ENCODE measurements at places on chromosomes 13 and 19.

GRCh38 chr19:51333836-51334460, 8.0 kb downstream of the VSIG10L start:
- peak; percentile 96 for DNase-seq

- DNase-seq: no peak
Observed at GRCh38 chr13:40114305-40114896, 458.9 kb downstream of the COG6 start.

DNA sequence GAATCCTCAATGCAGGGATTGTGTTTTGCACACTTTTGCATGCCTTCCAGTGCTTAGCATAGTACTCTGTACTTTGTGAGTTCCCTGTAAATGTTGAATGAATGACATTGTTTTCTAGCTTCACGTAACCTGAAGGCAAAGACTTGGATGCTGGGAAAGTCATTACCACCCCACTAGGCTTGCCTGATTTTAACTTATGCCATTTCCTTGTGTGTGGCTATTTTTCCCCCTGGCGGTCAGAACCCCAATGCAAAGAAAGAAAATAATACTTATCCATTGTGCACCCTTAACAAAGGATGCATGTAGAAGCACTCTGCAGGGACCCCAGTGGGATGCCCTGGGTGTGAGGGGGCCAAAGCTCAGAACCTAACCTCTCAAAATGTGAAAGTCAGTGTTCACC, 1.2 kb upstream of the ENOX1 start:
- no peak for DNase-seq

GRCh38 chr19:32902448-32902847, 32.9 kb upstream of the SLC7A9 start:
- no peak for DNase-seq

- DNase-seq: no peak
Observed at GRCh38 chr13:71659404-71659803, 207.6 kb downstream of the DACH1 start.

GRCh38 chr13:113581871-113582270, 2.7 kb upstream of the TFDP1 start:
- no peak for DNase-seq

DNA sequence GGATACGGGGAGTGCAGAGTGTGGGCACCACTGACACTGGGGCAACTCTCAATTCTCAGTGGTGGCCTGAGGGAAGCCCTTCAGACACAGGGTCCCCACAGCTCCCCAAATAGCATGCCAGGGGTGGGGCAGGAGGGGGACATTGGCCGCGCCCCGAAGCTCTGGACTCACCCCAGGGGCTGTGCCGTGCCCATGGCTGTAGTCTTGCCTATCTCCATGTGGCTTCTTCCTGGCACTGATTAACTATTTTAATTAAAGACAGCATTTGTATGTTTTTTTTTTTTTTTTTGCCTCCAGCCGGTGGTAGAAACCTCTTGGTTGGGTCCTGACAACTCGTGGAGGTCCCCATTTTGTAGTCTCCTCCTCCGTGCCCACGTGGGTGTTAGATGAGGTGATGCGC, 23.3 kb downstream of the GATAD2A start:
- no peak for DNase-seq

DNA sequence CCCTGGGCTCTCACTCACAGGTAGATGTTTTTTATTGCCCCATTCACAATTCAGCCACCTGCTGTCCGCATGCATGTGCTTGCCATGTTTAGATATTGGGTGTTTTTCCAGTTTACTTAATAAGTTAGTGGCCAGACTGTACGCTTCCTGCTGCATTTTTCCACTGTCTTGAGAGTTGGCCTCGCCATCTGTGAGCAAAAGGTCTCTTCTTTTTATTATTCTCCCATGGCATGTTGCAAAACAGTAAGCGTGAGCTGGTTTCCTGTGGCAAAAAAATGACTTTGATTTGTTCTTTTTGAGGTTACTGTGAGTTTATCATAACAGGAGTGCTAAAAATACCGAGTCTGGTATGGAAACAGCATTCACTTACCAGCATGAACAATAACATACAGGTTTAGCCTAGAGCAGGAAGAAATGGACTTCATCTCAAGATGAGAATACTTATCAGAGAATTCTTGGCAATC, 46.0 kb downstream of the SAE1 start:
- no peak for DNase-seq

DNA sequence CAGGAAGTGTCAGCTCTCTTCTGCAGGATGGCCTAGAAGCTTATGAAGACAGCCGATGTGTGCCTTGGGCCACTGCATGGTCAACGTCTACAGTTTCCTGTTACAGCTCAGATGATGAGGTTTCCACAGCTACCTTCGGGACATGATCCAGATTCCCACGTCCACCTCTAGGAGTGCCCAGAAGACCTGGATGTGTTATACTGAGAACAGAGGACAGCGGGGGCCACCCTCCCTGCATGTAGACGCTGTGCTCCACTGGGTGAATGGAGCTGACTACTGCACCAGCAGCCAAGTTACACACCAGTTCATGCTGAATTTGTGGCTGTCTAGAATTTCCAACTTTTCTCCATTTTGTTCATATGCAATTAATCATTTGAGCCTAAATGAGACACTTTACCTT, 78.5 kb upstream of the MTIF3 start:
- no peak for DNase-seq

GRCh38 chr19:48826606-48827020, 9.7 kb downstream of the HSD17B14 start:
- DNase-seq: no peak

- peak; percentile 33 for DNase-seq
Observed at GRCh38 chr13:98626298-98626935, 49.5 kb upstream of the STK24 start.

- DNase-seq: no peak
Observed at GRCh38 chr13:79939689-79940088, 401.2 kb downstream of the SPRY2 start.

- DNase-seq: no peak
Observed at GRCh38 chr19:958967-959855, 24.9 kb upstream of the WDR18 start.

DNA sequence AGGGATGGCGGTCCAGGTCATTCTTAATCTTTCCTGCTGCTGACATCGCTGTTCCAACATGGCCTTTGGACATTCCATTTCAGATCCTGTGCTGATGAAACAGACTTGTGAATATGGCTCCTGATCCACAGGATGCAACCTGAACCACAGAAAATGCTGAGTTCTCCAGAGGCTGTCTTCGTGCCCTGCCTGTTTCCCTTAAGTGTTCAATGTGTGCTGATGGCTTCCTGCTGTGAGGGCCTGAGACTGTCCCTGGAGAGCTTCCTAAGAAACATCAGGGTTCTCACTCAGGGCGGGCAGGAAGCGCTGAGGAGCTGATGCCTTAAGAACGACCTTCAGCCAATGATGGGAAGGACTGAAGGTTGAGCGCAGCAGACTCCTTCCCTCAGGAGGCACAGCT, 909.4 kb downstream of the UQCRFS1 start:
- DNase-seq: no peak

GRCh38 chr19:48870048-48870447, 1.6 kb upstream of the PLEKHA4 start:
- no peak for DNase-seq

- peak; percentile 33 for DNase-seq
Observed at GRCh38 chr13:51612867-51613266, 28.6 kb downstream of the WDFY2 start.

DNA sequence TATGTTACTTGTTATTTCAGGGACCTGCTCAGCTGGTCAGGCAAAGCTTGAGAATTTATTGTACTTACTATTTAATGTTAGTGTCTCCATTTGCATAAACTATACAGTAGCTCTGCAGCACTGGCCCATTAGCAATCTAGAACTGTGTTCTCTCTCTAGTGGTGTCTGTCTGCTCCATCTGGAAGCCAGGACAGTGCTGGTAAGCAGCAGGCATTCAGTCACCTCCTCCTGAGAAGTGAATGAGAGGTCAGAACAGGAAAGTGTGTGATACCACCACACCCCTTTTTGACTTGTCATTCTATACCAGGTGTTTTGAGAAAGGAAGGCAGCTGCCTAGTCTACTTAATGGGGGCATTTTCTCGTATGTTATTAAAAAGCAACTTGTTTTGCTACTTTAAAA, 3.9 kb downstream of the COG3 start:
- DNase-seq: peak; percentile 19

DNA sequence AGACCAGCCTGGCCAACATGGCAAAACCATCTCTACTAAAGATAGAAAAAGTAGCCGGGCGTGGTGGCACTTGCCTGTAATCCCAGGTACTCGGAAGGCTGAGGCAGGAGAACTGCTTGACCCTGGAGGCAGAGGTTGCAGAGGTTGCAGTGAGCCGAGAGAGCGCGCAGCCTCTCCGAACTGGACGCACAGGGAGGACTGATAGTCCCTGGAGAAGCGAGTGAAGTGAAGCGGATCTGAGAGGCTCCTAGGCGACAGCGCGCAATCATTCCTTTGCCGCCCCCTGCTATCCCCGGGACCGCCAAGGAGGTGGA, 233 bp downstream of the ZNF561 start:
- DNase-seq: no peak

DNA sequence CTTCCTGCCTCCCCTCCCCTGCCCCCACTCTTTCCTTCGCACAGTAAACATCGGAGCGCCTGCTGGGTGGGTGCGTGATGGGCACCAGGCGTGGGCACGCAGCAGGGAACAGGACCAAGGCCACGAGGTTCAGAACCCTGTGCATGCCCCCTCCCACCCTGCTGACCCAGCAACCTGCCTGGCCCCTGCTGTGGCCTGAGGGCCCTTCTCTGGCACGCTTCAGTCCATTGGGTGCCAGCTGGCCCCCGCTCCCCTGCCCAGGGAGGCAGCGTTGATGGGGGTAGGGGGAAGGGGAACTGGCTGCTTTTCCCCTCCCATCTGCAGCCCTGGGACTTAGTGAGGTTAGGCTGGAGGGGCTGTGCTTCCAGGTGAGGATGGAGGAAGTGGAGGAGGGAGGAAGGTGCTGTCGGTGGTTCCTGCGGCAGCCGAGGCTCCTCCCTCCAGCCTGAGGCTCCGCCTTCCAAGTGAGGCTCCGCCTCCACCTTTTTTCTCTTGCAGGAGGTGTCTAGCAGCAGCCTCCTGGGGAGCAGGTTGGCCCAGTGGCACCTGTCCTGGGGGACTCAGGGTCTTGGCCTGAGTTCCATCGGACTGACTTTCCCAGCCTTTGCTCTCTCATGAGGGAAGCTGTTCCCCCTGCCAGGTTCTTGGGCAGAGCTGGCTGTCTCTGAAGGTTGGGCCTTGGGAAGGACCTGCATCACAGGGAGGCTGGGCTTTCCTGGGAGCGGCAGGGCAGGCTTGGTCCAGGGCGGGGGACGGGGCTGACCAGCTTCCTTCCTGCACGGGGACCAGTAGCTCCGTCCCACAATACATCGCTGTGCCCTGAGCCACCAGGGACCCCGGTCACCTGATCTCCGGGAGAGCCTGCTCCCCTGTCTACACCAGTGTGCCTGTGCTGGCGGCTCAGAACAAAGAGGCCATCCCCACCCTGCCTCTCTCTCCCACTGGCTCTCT, 7.3 kb downstream of the PIAS4 start:
- DNase-seq: peak; percentile 39

- DNase-seq: no peak
Observed at GRCh38 chr13:69706807-69707206, 400.8 kb upstream of the ATXN8OS start.

- no peak for DNase-seq
Observed at GRCh38 chr13:41848435-41849255, 112.3 kb downstream of the VWA8 start.

GRCh38 chr13:52707375-52707774, 32.2 kb downstream of the CNMD start:
- no peak for DNase-seq

DNA sequence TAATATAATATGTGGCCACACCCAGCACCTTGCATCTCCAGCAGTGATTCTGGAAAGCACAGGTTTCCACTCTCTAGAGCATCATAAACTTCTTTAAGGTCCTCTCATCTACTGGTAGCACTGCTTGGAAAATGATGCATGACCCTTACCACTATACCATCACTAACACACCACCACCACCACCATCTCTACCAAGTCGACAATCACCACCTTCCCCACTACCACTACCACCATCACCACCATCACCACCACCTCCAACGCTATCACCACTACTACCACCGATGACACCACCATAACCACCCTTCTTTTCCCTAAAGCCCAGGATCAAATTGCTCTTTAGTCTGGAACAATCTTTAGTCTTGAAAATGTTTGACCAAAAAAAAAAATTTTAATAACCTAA, 390.4 kb downstream of the SUCLA2 start:
- DNase-seq: no peak

DNA sequence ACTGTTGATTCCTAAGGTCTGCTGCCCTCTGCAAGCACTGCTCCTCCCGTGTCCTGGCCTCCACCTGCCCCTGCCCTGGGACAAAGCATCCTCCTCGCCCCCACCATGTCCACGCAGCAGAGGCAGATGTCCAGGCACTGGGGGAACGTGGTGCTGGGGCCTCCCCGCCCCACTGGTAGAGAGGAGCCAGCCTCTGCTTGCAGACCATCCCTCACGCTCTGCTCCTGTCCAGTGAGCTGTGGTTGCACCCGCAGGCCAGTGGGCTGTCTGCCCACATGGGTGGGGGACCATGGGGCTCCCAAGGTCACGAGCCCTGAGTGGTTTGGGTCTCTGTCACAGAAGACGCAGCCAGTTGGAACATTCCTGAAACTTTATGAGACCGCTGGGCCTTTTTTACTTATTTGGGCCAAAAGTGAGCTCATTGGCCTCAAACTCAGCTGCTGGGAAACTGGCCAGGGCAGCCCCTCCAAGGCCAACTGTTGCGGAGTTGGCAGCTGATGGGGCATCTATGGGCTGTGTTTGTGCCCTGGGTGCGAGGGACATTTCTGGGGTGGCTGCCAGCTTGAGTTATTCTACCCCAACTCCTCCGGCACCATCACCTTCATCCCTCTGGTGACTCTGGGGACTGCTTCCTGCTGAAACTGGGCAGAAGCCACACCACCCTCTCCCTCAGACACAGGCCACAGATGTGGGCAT, 64.8 kb upstream of the F7 start:
- DNase-seq: no peak

GRCh38 chr13:75445717-75446499, 36.1 kb downstream of the TBC1D4 start:
- no peak for DNase-seq

DNA sequence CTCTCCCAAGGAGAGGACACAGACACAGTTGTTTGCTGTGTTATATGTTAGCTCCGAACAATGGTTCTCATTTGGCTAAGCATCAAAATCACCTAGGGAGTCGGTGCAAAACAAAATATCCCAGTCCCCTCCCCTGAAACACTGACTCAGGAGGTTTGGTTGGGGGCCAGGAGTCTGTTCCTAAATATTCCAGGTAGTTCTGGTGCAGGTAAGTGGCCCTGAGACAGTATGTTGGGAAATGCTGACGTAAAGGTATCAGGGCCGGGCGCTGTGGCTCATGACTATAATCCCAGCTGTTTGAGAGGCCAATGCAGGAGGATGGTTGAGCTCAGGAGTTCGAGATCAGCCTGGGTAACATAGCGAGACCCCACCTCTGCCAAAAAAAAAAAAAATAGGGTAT, 2.3 kb upstream of the MAP2K7 start:
- DNase-seq: no peak

GRCh38 chr13:94061301-94061700, 418.2 kb downstream of the DCT start:
- no peak for DNase-seq

- no peak for DNase-seq
Observed at GRCh38 chr13:33213024-33213768, 72.4 kb downstream of the STARD13 start.

Measured in NAMALWA (cell line).